Muscle of leg (tissue), 16 donors: ENCODE measurements at places on chromosomes 6 and 20. TPM values are rescaled to one million over a fixed set of nuclear protein-coding genes. Genes with fewer than 3 reads are reported as not detected.

GRCh38 chr6:2237001-2237400, 8.4 kb downstream of the GMDS start:
- no peaks in the 10 kb centered on the region for H3K4me1 ChIP-seq
- H3K27ac ChIP-seq, result no peak overlapping the region
- no peaks in the 10 kb centered on the region for H3K36me3 ChIP-seq
- peak; percentile 49 for DNase-seq
- no peak overlapping the region for H3K4me3 ChIP-seq

DNA sequence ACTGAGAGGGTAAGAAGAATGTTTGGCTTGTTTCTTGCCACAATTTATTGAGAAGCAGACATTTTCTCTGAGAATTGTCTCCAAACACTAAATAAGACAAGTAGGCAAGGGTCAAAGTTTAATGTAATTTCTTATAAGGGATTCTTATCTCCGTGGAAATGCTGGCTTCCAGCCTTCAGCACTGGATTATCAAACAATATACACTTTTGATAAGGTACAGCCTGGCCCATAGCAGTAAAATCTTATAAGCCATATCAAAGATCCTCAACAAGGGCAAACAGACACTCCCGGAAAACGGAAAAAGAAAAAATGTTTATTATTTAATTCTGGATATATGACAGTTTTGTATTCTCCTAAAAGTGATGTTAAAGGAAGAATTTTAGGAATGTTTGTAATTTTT, 18.5 kb upstream of the ZSCAN9 start:
- H3K27ac ChIP-seq, result no peak overlapping the region
- no peak overlapping the region for H3K4me3 ChIP-seq

ADGRB3 gene
- total RNA-seq, result 1.5 TPM

SAMD5 gene
- 2.2 TPM for total RNA-seq
